Sigmoid colon (tissue), 7 donors: ENCODE measurements at places on chromosomes 2 and 18. TPM values are rescaled to one million over a fixed set of nuclear protein-coding genes. Genes with fewer than 3 reads are reported as not detected.

DNA sequence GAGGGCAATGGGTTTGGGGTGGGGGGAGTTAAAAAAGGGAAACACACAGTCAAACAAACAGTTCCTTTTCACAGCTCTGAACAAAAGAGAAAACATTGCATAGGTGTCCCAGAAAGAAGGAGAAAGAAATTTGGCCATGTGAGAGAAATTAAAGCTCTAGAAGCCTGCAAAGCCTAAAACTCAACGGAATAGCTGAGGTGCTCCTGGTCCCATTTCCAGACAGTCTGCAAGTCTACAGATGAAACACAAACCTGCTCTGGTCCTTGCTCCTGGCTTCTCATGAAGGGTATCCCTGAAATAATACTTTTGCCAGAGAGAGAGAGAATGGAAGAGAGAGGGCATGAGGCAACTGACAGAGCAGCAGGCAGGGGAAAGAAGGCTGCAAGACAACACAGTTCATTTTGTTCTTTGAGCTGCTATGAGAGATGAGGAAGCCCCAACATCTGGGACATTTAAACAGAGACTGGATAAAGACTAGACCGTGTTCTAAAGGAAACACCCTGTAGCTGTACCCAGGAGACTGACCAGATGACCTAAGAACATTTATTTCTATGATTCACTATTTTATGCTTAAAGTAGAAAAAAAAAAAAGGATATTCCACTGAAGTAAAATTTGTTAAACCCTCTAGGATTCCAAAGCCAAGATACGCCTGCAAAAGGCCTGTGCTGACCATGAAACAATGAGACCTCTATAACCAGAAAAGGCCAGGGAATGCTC lies 57.3 kb upstream of the CYP26B1 start:
- no peak for DNase-seq

- no peak for DNase-seq
Observed at GRCh38 chr2:68861330-68861729, 9.9 kb downstream of the BMP10 start.

Gene CCBE1
- total RNA-seq, result 38.9 TPM

DNA sequence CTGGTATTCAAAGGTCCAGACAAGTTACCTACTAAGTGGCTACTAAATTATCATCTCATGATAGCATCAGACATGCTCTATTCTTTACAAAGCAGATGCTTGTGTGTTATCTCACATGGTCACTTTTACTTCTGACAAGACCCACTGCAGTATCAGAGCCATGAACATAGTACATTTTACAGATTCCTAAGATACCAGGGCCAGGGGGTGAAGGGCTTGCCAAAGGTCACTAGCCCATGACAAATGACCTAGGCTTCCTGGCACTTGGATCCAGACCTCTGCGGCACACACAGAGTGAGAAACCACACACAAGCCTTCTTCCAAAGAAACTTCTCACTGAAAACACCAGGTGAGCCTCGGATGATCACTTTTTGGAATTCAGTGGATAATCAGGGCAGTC lies 446.8 kb downstream of the EIPR1 start:
- no peak for DNase-seq
